ENCODE measurements at places on chromosomes 3 and 15.

- DNase-seq = no peak
Measured at GRCh38 chr15:25848325-25848724, 14.8 kb downstream of the ATP10A start.

DNA sequence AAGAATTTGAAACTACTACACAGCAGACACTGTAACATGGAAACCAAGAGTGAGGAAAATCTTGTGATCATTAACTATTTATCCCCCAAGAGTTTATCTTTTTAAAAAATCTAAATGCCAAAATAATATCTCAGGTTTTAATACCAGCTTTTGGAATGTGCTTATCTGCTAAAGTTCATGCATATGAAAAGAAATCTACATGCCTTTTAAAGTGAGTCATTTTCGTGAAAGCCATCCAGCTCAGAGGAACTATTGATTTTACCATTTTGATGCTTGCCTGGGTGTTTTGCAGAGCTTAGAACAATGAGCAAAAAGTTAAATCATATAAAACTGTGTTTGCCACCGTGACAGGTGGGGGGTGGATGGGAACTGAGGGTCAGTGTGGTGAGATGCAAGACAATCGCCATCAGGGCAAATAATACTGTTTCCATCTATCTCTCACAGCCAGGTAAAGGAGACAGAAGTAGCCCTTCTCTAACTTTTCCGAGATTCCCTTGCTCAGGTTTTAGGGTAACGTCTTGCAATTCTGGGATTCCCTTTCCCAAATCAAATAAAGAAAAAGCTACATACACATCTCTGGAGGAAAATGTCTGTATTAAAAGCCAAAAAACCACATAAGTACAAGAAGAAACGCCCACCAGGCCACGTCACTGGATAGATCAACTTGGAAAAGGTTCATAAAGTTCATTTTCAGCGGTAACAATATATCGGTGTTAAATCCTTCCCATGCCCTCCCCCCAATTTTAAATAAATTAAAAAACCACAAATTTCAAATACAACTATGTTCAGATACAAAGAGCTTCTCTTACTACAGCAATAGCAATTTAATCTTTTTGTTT is 2.0 kb downstream of the TMEM158 start:
- no peak for DNase-seq

GRCh38 chr3:154955907-154956533 is 124.1 kb upstream of the MME start:
- DNase-seq = no peak

DNA sequence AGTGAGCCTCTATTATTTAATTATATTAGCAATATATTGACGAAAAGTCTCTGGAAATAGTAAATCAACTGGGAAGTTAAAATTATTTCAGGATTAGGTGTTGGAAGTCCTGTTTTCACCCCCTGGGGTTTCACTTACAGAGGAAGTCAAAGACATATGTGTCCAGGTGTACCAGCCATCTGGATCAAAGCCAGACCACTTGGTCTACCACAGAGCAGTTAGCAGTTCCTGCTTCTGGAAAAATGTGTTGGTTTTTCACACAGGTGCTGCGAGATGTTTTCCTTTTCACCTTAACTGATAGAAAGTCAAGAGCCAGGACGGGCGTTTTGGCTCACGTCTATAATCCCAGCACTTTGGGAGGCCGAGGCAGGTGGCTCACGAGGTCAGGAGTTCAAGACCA is 13.1 kb downstream of the MME start:
- DNase-seq = no peak

Measured in putamen (tissue), 1 donor.